ENCODE measurements at places on chromosomes 16 and 17.
A peak's percentile ranks its signal among the peaks of the same experiment; 100 is the strongest.

DNA sequence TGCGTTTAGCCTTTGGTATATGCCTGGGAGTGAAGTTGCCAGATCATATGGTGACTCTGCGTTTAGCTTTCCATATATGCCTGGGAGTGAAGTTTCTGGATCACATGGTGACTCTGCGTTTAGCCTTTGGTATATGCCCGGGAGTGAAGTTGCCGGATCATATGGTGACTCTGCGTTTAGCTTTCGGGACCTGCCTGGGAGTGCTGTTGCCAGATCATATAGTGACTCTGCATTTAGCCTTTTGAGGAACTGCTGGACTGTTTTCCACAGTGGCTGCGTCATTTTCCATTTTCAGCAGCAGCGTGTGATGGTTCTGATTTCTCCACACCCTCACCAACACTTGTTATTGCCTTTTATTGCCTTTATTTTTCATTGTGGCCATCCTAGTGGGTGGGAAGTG is 73.0 kb downstream of the OR1D5 start:
- DNase-seq: no peak

- no peak for DNase-seq
Measured at GRCh38 chr16:88005968-88006367, 54.7 kb downstream of the BANP start.

DNA sequence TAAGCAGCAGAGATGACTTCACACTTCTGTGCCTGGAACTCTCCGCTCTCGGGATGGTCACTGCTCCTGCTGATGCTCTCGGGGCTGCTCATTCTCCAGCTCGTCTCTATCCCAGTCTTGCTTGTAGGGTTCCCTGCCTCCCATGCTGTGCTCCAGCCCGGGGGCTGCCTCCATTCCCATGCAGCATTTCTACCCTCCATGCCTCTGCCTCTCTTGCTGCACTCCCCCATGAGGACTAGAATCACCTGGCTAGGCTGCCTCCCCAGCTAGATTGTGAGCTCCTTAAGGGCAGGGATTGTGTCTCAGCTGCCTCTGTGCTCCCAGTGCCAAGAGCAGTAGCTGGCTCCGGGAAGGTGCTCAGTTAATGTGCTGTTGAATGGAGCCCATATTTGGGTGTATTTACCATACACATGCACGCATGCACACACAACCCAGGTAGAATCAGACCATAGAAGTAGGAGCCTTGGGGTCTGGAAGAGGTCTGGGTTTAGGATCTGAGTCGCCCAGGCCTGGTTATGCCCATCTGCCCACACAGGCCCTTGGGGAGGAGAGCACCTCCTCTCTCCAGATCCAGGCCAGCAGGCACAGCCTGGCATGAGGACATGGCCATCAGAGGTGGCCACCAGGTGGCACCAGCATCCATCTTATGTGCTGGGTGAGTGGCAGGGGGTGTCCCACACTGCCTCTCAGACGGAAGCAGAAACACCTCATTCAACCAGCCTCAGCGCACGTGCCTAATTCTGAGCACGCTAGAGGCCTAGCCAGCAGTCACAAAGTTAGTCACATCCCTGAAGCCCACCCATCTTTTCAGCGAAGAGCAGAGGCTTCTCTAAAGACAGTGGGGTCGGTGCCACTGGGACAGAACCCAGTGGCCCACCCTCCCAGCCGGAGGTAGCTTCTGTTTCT is 9.3 kb downstream of the GIT1 start:
- peak; percentile 63 for DNase-seq

GRCh38 chr17:81371910-81372760 is 23.1 kb upstream of the BAHCC1 start:
- DNase-seq: no peak

- DNase-seq: no peak
Measured at GRCh38 chr17:17078832-17079231, 36.6 kb downstream of the MPRIP start.
